ENCODE measurements at places on chromosomes 1 and 21.

DNA sequence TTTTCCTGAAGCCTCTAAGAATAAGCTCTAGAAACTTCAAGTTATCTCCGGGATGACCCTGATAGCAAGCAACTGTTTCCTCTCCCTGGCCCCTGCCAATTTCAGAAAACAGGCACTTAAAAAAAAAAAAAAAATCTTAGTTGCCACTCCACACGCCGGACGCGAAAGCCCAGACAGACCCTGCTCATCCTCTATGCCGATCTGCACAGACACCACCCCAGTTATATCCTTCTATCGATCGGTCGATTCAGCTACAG is 1.7 kb downstream of the ANP32E start:
- DNase-seq, result no peak

DNA sequence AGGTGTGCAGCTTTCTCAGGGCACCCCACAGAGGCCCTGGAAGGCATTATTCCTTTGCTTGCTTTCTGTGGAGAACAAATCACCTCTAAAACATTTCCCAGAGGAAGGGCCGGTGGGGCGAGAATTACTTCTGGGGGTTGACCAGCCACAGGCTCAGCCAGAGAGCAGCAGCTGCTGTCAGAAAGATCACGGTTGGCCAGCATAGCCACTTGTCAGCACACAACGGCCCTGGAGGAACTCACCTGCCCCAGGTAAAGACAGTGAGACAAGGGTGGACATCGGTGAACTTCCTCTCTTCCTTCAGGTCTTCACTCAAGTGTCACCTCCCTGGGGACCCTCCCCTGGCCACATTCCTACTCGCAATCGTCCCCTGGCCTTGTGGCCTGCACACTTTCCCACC is 69.5 kb upstream of the CLDN14 start:
- DNase-seq, result no peak

DNA sequence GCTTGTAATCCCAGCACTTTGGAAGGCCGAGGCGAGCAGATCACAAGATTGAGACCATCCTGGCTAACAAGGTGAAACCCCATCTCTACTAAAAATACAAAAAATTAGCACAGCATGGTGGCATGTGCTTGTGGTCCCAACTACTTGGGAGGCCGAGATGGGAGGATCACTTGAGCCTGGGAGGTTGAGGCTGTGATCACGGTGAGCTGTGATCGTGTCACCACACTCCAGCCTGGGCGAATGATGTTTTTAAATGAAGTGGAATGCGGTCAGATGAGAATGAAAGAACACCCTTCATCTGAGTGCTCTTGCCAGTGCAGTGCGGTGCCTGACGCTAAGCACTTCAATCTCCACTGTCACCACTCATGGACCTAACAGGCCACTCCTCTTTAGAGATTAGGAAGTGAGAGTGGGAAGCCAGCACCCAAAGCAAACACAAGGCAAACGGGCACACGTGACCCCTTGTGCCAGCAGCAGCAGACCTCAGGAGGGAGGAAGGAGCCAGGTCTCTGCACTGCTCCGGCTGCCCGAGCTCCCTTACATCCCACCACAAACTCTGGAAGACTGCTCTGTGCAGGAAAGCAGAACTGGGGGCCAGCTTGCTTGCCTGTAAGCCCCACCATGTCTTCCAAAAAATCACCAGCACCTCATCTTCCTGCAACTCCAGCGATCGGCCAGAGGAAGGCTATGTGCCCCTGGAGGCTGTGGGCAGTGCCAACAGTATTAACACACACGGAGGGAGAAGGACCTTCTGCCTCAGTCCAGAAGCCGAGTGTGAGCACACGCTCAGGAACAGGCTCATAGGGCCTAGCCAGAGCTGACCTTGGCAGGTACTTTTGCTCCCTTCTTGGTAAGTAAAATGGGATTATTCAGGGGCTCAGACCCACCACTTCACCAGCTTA is 9.7 kb downstream of the CTNNBIP1 start:
- peak; percentile 44 for DNase-seq

GRCh38 chr1:40385437-40386358 is 12.2 kb downstream of the SMAP2 start:
- no peak for DNase-seq

DNA sequence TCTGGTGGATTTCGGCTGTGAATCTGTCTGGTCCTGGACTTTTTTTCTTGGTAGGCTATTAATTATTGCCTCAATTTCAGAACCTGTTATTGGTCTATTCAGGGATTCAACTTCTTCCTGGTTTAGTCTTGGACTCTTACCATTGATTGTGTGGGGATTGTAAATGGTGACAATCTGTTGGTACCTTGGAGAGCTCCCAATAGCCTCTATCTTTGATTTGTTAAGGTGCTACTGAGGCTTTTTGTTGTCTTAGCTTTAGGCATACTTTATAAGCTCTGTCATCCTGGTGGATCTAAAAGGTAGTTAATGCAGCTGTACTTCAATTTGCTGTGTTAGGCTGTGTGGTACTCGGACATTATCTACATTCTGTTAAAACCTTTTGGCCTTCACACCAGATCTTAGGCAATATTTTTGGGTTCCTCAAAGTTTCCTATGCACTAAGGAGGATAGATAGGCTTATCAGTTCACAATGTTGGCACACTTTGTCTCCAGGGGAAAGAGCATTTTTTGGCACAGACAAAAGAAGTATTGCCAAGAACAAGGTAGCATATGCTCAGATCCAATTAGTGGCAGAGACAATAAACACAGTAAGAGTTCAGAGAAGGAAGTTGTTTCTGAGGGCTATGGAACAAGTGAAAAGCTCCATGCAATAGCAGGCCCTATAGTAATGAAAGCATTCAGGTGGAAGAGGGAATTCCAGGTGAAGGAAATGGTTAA is 230.4 kb downstream of the PDE4B start:
- no peak for DNase-seq

GRCh38 chr1:32947669-32948389 is 16.8 kb downstream of the RNF19B start:
- no peak for DNase-seq

DNA sequence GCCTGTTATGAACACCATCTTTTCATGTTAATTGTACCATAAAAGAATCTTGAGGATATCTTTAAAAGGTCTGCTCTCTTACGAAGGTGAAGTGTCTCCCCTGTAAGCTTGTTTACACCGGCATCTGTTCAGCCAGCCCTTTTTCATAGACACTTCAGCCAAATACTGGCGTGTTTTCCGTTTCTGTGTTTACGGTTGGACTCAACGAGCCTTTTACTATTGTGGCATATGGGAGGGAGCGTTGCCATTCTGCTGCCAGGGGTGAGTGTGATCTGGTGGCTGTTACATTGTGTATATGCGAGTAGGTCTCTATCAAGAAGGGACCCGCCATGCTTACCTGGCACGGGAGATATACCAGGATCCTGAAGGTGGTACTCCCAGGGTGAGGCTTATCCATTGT is 433.8 kb downstream of the CAMTA1 start:
- no peak for DNase-seq

DNA sequence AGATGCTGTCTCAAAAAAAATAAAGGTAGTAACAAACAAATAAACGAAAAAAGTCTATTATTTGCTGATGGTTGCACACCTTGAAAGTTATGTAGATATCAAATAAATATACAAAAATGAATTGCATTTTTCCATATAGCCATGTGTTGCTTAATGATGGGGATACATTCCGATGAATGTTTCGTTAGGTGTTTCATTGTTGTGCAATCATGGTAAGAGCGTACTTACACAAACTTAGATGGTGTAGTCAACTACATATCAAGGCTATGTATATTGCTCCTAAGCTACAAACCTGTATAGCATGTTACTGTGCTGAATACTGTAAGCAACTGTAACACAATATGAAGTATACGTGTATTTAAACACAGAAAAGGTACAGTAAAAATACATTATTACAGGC is 34.4 kb downstream of the AHCTF1 start:
- no peak for DNase-seq

DNA sequence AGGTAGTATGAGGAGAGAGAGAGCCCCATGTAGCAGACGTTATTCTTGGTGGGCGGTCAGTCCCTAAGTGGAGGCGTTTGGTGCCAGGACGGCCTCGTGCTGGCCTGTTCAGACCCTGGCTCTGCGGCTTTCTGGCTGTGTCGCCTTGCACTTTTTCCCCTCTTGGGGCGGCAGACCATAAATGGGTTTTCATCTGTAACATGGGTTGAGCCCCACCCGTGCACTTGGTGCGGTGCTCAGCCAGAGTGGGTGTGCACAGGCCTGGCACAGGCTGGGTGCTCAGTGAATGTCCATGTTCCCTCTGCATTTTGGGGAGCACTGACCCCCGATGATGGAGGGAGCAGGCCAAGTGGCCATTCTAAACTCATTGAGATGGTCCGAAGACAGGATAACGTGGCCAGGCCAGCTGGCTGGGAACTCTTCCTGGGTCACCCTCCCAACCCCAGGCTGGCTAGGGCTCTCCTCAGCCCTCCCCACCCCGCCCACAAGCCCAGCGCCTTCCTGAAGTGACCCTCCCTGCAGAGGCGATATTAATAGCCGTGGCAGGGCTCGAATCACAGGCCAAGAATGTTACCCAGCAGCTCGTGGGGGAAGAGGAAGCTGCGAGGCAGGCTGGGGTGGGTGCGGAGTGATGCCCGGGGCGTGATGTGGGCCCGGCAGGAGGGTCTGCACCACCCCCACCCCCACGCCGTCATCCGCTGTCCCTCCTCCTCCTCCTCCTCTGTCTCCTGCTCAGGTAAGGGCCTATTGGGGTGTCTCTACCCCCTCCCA is 78.5 kb downstream of the ARHGEF10L start:
- DNase-seq, result peak; percentile 91

DNA sequence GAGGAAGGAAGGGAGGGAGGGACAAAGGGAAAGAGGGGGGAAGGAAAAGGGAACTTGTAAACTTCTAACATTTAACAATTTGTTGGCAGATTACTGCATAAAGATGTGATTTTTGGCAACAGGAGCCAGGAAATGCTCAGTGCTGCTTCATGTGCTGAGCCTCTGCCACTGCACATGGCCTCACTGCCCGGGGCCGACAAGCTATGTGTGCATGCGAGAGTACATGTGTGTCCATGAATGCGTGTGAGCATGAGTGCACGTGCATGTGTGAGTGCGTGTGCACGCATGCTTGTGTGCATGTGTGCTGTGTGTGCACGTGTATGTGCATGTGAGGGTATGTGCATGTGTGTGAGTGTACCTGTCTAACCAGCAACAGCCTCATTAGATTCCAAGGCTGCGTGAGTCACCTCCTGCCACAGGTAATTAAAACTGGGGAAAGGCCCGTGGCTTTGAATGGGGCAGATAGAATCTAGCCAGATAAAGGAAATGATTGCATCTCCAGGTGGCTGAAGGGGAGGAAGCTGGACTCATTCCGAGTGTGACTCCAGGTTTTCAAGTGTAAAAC is 41.4 kb upstream of the TSPEAR start:
- DNase-seq, result no peak

DNA sequence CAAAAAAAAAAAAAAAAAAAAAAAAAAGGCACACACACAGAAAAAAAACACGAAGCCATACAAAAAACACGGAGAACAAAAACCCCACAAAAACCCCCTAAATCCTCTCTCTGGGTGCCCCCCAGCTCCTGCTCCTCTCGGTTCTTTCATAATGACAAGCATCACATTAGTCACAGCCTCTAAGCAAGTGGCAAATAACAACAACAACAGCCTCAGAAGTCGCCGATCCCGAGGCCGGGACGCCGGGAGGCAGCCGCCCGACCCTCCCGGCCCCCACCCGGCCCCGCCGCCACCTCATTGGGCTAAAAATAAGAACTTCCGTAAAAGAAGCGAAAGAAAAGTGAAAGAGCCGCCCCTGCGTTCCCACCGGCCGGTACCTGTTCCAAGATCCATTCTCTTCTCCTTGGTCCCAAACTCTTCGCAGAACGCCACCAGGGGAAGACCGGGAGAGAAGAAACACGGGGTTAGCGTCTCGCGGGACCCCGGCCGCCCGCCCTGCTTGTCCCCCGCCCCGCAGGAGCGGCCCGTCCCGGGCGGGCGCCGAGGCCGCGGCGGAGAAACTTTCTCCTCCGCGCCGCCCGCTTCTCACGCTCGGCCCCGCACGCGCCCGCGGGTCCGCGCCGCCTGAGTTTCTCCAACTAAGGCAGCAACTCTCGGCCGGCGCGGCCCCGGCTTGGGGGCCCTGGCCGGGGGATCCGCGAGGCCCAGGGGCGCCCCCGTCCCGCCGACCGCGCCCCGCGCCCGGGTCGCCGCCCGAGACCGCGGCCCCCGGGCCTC is 102.8 kb downstream of the CASZ1 start:
- DNase-seq, result peak; percentile 40

- no peak for DNase-seq
These were observed 22.8 kb downstream of the C2CD2 start for GRCh38 chr21:41931041-41931451.

DNA sequence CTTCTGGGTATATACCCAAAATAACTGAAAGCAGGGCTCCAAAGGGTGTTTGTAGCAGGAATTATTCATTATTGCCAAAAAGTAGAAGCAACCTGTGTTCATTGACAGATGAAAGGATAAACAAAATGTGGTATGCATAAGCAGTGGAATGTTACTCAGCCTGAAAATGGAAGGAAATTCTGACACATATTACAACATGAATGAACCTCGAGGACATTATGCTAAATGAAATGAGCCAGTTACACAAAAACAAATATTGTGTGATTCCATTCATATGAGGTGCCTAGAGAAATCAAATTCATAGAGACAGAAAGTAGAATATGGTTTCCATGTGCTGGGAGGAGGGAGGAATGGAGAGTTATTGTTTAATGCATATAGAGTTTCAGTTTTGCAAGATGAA is 86.3 kb upstream of the ARTN start:
- DNase-seq, result no peak
